ENCODE measurements at places on chromosomes 12 and 14.

- no peak for DNase-seq
These were observed 282.9 kb downstream of the CCER1 start for GRCh38 chr12:90672081-90672480.

GRCh38 chr12:113684053-113684907, 212.6 kb upstream of the LHX5 start:
- DNase-seq, result no peak

DNA sequence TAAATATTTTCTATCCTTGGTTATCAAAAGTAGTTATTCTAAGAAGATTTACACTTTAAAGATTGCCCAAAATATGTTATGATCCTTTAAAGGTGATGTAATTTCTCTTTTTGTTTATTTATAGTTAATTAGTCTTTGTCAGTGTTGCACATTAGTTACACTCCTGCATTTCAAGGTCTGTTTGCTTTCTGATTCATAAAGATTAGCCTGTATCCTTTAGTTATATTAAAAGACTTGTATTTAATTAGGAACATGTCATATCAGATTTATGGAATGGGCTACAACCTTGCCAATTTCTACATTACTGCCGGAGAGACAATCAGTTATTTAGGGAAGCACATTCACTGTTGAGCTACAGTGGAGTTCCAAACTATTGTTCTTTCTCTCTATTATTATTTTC, 3.5 kb downstream of the EPYC start:
- no peak for DNase-seq

GRCh38 chr12:53096089-53096741, 1.3 kb upstream of the IGFBP6 start:
- DNase-seq, result no peak

All from activated CD4-positive, alpha-beta T cell treated with anti-CD3 and anti-CD28 coated beads, Interleukin-2, amount 10 ng/mL, durations not matched to agents 7 days and 5 days (primary cell).